ENCODE measurements at places on chromosomes 16 and 17.

DNA sequence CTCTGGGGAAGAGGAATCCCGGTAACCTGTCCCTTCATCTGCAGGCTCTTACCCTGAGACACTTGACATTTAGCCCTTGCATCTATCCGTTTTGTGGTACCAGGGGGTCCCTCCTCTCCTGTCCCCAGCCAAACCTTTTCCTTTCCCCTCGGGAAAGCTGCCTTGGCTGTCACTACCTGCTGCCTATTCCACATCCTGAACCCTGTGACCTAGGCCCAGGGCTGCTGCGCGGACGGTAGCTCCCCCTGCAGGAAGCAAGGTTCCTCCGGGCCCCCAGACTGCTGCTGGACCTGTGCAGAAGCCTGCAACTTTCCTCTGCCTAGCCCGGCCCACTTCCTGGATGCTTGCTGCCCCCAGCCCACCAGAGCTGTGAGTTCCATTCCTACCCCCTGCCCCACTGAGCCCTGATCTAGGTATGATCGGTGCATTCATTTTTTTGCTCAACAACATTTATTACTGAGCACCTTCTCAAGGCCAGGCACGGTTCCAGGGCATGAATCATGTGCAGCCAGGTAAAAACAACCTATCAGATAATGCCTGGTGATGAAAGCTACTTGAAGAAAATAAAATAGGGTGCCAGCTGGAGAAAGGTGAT lies 10.5 kb upstream of the ALDOA start:
- peak; percentile 49 for DNase-seq

DNA sequence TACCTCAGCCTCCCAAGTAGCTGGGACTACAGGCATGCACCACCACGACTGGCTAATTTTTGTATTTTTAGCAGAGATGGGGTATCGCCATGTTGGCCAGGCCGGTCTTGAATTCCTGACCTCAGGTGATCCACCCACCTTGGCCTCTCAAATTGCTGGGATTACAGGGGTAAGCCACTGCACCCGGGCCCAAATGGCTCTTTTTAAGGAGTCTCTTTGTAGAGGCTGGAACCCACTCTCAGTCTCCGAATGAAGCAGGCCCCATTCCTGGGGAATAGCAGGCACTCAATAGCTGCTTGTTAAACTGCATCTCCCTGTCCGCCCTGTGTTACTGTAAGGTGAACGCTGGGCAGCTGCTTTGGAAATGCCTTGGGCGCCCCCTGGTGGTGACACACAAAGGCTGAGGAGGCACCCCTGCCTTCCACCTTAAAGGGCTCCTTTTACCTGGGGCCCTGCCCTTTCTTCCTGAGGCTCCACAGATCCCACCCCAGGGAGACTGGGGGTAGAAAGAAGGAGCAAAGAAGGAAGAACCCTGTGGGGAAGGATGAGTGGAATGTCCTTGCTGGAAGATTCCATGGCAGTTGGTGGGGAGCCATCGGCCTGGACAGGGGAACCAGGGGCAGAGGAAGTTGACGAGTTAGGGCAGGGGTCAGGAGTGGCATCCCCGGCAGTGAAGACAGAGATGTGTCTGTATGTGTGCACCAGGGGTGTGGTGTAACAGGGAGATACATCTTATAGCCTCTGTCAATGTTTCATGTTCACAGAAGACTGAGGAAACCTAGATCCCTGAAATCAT lies 6.1 kb upstream of the SP2 start:
- peak; percentile 93 for DNase-seq

- no peak for DNase-seq
These were observed 4.8 kb downstream of the MARVELD3 start for GRCh38 chr16:71630808-71631207.

- DNase-seq = no peak
These were observed 15.5 kb downstream of the CMIP start for GRCh38 chr16:81460075-81460474.

DNA sequence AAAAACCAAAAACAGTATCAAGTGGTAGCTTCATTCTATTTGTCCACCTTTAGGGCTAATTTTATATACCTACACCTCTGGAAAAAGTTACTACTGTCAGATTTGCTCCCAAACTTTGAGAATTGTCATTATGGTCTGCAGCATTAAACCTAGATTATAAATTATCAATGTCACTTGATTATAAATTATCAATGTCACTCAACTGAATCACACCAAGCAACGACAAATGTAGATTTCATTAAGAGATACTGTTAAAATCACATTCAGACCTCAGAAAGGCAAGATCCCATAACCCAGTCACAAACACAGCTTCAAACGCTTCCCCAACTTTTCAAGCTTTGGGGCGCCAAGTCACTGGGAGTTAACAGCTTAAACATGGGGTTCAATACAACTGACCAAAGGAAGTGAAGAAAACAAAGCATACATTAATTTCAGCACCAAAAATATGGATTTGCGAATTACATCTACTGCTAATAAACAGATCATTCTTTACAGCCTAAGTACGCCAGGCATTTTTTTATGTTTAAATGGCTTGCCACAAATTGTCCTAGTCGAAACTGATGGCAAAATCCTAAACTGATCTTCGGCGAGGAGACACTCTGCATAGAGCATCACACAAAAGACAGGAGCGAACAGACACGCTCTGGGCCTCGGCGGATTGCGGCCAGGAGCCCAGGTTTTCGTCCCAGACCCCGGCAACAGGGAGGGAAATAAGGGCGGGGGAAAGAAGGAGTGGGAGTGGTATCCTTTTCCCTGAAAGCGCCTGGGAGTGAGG lies 981 bp downstream of the GLG1 start:
- DNase-seq = no peak

DNA sequence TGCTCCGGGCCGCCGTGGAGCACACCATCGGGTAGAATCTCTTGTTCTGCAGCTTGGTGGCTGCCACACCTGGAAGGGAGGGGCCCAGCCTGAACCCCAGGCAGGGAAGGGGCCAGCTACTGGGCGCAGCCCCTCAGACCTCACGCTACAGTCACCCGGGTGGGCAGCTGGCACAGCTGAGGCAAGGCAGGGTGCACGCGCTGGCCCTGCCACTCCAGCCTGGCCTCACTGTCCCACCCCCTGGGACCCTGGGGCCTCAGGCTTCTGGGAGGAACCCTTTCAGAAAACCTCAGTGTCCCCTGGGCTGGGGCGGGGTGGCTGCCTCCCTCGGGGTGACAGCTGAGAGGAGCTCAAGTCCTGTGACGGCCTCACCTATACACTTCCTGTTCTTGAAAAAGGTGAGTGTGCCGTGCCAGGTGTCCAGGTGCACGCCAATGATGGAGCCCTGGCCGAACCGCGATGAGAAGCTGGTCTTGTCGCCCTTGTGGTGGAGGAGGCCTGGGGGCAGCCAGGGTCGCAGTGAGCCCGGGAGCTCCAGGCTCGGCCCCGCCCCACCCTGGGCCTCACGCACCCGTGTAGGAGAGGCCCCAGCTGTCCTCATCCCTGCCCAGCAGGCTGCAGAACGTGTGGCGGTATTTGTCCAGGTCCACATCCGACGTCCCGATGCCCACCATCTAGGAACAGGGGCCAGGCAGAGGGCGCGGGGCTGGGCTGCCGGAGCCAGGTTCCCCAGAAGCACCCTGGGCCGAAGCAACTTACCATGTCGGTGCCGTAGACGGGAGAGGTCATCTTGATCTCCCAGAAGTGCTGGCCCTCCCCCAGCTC lies 4.7 kb upstream of the MRPS34 start:
- no peak for DNase-seq

- DNase-seq = no peak
These were observed 6.8 kb upstream of the TBC1D3B start for GRCh38 chr17:36183001-36183971.

DNA sequence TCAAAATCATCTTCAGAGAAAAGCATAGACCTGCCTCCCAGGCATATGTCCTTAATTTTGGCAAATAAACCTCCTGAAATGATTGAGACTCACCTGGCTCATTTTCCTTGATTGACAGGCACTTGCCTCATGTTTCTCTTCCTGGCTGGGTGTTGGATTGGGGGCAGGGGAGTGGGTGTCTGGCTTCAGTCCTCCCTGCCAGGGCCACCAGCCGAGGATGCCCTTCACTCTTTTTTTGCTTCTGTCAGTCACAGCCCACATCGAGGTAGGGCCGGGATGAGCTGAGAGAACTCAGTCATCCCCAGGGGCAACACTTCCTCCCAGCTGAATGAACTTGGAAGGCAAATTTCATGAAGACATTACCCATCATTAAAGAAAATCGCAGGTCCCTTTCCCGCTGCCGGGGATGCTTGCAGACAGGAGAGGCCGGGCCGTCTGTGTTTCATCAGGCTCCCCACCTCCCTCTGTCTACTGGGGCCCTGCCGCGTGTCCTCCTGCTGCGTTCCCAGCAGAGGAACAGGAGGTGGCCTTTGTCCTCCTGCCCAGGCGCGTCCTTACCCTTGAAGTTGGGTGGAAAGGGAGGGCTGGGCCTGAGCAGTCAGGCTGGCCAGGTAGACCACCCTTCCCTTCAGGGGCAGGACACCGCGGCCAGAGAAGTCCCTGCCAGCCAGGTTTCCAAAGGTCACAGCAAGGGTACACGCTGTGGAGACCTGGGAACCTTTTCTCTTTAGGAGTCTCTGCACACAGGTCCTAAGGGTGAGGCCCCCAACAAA lies 11.2 kb upstream of the DNAH17 start:
- no peak for DNase-seq

DNA sequence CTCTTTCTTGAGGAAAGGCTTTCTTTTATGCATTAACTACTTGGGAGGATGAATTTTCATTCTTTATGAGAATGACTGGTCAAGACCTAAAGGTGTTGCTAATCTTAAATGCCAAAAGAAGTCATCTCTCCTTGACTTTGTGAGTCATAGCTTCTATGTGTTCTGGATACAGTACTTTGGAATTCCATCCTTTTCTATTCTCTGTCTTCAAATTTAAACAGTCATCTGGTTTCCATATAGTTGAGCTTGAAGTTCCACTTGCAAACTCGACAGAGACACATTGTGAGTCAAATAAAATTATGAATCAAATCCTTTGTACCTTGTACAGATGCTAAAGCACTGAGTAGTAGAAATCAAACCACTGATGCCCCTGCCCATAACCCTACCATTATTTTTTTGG lies 271.9 kb upstream of the PMFBP1 start:
- DNase-seq = no peak

- no peak for DNase-seq
These were observed 18.3 kb upstream of the COPRS start for GRCh38 chr17:31877341-31877740.
